ENCODE measurements at places on chromosomes 3 and 15.

GRCh38 chr15:98586066-98586465, 62.3 kb upstream of the IGF1R start:
- no peak for DNase-seq

- no peak for DNase-seq
These were observed 2.4 kb upstream of the XRN1 start for GRCh38 chr3:142450189-142450588.

DNA sequence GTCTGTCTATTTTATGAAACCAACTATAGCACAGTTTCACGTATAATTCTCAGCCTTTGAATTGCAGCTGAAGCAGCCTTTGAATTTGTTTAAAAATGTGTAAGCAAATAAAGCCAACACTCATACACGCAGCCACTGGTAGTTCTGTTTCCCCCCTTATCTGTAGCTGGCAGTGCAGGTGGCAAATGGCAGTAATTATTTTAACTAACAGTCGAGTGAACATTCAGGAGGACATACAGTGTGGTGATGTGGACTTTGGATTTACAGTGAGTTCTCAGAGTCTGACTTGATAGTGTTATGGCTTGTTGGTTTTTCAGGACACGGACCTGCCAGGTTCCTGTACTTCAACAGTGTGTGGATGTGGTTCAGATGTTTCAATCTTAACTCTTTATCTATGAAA, 64.0 kb upstream of the SKOR1 start:
- DNase-seq: no peak

GRCh38 chr3:190205739-190206138, 85.0 kb upstream of the P3H2 start:
- no peak for DNase-seq

DNA sequence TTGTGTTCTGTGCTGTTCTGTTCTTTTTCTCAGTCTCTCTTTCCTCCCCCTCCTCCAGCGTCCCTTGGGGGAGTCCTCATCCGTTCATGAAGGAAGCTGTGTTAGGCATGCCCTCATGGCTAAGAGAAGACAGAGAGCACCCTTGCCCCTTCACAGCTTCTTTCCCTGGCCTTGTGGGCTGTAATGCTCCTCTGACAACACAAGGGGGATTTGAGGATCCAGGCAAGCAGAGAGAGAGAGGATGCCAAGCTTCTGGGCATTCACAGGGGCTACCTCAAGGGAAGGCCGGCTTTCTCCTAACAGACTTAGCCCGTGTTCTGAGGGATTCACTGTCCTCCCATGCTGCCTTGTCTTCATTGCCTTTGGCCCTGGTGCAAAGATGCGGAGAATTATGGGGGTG, 389.5 kb downstream of the LRTM1 start:
- no peak for DNase-seq

DNA sequence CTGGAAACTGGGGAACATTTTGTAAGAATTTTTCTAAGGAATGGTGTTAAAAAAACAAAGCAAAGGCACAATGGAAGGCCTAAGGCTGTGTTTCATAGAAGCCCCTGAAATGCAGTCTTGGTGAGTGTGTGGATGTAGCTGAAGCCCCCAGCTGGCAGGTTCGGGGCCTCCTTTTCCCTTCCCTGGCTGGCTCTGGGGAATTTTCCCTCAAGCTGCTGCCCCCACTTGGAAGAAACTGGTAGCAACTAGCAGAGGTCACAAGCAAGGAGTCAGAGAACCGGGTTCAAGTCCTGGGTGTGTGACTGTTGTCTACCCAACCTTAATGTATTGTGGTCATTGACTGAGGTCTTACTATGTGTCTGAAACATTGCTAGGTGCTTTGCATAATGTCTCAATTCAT, 85.3 kb upstream of the MYZAP start:
- no peak for DNase-seq

- no peak for DNase-seq
These were observed 74.8 kb upstream of the PIAS1 start for GRCh38 chr15:67979281-67979680.

DNA sequence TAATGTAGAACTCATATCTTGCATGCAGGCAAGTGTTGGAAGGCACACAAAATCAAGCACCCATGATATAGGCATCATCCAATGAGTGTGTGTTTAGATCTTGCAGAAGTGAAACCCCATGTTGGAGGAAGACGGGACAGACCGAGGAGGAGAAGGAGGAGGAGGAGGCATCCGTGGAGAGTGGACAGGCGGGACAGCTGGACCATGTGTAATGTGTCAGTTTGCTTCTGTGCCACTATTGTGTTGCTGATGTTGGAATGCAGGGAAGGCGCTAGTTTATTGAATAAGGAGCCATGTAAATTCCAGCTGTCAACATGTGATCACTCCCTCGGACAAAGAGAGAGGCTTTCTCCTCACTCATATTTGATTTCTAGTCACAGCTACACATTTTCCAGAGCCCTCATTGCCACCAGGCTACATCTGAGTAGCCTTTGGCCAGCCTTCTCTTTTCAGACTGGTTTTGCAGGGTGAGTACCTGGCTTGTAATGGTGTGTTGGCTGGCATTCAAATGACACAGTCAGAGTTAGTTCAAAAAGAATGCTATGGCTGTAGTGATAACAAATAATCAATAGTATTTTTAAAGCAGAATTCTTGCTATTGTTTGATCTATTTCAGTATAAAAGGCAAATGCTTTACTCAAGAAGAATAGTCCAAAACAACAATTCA, 1037.6 kb upstream of the NR2F2 start:
- DNase-seq: no peak

DNA sequence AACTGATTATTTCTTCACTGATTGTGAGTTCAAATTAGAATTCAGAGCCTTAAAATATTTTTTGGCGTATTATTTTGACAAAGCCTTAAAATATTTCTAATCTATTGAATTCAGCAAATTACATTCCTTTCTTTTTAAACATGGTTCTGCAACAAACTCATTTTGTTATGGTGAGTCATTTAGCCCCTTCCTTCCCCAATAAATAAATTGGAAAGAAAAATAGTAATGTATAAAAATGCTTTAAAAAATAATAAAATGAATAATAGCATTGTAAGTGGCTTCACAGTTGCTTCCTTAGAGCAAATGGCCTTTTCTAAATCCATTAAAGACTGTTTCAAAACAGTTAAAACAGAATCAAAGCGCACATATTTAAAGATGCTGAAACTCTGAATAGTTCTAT, 12.1 kb downstream of the CSNK1G1 start:
- no peak for DNase-seq

- no peak for DNase-seq
These were observed 235.4 kb downstream of the NFKBIZ start for GRCh38 chr3:102084704-102085103.

GRCh38 chr3:4742359-4742758, 236.9 kb upstream of the BHLHE40 start:
- DNase-seq: no peak

GRCh38 chr3:119497820-119498185, 544 bp upstream of the TIMMDC1 start:
- no peak for DNase-seq

- no peak for DNase-seq
These were observed 34.7 kb upstream of the GCSAM start for GRCh38 chr3:112167758-112168157.

- no peak for DNase-seq
These were observed 101.9 kb upstream of the RNU6-1 start for GRCh38 chr15:67941648-67942310.

DNA sequence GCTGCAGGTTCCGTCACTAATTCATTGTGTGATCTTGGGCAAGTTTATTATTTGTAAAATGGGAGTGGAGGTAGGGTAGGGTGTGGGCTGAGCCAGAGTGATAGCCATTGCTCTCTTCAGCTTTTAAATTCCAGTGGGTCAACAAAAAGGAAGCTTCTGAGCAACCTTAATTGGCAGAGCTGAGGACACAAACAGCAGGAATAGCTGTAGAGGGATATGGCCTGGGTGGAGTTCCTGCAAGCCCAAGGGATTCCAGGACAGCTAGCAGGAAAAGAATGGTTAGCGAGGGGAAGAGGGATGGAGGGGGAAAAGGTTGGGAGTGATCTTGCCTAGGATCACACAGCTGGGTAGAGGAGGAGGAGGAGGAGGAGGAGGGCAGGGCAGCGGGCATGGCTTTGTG, 11.4 kb downstream of the CCK start:
- no peak for DNase-seq

DNA sequence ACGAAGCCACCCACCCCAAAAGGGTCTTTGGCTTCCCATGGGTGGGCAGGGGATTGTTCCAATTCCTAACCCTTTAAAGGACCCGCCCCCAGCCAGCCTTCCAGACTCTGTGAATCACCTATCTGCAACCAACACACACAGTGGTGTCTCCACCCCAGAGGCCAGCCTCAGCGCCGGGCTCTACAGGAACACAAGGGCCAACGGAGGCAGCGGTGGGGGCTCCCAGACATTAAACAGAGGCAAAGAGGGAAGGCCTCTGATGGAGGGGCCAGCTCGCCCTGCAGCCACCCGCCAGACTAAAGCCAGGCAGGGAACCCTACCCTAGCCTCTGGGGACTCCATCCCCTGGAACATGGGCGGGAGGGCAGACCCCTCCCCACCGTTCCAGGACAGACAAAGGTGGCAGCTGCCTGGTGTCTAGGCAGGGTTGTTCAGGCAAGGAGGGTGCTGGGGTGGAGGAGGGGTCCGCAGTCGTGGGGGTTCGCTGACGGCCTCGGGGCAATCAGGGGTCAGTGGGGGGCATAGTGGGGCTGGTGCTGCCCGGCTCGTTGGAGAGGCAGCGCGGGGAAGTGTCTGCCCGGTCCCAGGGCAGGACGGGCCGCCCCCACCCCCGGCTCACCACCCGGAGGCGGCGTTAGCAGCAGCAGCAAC, 448 bp downstream of the SHISA5 start:
- DNase-seq: no peak

DNA sequence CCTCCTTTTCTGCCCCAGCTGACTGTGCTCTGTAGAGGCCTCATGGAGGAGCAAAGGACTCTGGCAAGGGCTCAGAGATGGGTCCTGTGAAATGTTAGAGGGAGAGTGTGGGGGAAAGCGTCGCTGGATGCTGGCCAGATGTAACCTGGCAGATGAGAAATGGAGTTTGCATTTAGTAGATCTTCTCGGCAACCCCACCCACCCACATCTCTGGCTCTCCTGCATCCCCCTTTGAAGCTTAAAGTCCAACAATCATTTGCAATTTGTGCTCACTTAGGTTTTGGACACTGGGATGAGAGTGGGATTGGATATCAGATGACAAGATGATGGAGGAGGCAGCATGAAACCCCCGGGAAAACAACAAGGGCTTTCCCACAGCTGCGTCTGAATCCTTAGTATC, 523.6 kb upstream of the MCTP2 start:
- DNase-seq: no peak

GRCh38 chr15:23877502-23878412, 190.7 kb upstream of the NDN start:
- no peak for DNase-seq

DNA sequence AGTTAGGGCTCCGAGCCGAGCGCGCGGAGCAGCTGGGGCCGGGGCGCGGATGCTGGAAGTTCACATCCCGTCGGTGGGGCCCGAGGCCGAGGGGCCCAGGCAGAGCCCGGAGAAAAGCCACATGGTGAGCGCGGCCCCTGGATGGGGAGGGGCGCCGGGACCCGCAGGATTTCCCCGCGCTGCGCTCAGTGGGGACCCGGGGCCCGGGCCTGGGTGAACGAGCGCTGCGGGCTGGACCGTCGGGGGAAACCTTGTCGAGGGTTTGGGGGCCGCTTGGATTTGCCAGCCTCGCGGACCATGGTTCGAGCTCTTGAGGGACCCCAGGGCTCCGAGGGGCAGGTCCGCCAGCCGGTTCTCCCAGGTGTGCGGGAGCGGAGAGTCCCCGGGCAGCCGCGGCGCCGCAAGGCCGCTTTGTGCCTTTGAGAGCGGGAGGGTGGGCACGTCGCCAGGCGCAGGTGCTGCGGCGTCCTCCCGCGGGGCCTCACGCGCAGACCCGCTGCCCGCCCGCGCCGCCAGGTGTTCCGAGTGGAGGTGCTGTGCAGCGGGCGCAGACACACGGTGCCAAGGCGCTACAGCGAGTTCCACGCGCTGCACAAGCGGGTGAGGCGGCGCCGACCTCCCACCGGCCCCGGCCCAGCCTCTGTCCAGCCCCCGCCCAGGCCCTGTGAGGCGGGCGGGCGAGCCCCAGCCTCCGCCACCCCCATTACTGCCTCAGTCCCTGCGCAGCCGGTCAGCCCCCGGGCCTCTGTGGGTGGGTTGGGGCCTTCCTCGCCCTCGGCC, at the start of gene SNX22:
SNX22 (plus strand) TSS at position 5 of the 780 bp plus-strand sequence; CDS start at position 50, 45 bp downstream.
- DNase-seq: no peak

DNA sequence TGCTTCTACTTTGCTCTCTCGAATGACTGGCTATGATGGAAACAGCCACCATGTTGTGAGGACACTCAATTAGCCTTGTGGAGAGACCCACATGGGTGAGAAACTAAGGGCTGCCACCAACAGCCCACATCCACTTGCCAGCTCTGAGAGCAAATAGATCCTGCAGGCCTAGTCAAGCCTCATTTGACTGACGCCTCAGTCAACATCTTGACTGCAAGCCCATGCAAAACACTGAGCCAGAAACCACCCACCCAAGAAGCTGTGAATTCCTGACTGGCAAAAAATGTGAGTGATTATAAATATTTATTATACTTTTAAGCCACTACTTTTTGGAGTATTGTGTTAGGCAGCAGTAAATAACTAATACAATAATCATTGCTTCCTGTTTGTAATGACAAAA, 58.4 kb downstream of the NOX5 start:
- DNase-seq: no peak

- no peak for DNase-seq
These were observed 15.2 kb downstream of the ITIH3 start for GRCh38 chr3:52809662-52810377.

GRCh38 chr15:50068016-50068415, 51.0 kb downstream of the ATP8B4 start:
- no peak for DNase-seq

DNA sequence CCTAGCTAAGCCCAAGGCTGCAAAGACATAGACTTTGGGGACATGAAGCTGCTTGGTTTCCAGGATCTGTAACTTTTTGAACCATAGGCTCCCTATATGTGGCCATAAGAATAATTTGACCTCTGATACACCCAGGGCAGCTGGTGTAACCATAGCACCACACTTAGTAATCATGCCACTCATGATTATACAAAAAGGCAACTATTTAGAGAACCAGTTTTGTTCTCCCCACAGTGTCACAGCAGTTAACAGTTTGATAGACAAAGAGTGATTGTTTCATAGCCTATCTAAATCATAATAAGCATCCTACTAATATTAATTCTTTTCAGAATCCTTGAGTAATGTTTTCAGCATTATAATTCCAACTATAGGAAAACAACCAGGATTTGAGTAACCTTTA, 334.9 kb downstream of the NEK10 start:
- no peak for DNase-seq

- DNase-seq: no peak
These were observed 29.1 kb downstream of the SSR3 start for GRCh38 chr3:156525808-156526207.

DNA sequence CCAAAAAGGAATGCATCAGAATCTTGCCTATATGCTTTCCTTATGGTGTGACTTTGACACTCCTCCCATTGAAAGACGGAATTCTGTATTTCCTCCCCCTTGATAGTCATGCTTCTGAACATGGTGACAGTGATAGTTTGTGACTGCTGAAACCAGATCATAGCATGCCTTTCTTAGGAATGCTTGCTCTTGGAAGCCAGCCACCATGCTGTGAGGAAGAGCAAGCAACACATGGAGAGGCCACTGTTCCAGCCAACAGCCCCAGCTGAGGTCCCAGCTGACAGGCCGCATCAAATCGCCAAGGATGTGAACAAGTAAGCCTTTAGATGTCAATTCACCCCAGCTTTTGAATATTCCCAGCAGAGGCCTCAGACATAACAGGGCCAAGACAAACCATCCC, 100.1 kb downstream of the IGF2BP2 start:
- DNase-seq: no peak
